ENCODE measurements at places on chromosomes 7 and 10.

DNA sequence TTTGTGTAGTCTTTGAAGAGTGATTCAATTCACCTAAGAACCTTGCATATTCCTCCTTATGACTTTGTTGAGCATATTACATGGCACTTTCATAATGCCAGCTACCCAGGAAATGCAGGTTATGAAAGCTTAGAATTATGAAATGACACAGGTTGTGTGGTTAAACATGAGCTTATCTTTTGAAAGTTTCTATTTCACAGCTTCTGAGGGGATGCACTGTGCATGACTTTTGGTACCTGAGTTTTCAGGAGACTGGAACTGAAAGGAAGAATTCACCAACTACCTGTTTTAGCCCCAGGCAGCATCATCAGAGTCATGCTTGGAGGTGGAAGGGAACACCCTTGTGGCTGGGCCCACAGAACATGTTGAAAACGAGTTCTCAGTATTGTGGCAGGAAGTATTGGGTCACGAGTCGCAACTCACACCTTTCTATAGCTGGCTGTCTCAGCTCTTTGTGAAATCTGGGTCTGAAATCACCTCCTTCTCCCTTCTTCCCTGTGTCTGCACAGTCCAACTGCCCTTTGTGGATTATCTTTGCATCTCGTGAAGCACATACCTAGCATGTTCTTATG lies 228.2 kb downstream of the PTEN start:
- no peak for DNase-seq

- no peak for DNase-seq
Measured at GRCh38 chr10:119098576-119098975, 5.3 kb upstream of the DENND10 start.

GRCh38 chr7:37930226-37930948 lies 9.9 kb downstream of the EPDR1 start:
- DNase-seq: no peak

DNA sequence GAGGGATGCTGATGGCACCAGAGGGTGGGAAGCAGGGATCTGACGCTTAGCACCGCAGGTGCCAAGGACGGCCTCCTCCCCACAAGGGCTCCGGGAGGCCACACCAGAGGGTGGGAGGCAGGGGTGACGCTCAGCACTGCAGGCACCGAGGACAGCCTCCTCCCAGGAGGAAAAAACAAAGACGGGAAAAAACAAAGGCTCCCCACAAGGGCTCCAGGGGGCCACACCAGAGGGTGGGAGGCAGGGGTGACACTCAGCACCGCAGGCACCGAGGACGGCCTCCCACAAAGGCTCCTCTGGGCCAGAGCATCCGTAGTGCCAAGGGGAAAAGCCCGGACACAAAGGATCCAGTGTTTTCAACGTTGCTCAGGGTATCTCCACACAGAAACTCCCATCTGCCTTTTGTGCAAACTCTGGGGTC lies 25.6 kb downstream of the DIP2C start:
- peak; percentile 77 for DNase-seq

DNA sequence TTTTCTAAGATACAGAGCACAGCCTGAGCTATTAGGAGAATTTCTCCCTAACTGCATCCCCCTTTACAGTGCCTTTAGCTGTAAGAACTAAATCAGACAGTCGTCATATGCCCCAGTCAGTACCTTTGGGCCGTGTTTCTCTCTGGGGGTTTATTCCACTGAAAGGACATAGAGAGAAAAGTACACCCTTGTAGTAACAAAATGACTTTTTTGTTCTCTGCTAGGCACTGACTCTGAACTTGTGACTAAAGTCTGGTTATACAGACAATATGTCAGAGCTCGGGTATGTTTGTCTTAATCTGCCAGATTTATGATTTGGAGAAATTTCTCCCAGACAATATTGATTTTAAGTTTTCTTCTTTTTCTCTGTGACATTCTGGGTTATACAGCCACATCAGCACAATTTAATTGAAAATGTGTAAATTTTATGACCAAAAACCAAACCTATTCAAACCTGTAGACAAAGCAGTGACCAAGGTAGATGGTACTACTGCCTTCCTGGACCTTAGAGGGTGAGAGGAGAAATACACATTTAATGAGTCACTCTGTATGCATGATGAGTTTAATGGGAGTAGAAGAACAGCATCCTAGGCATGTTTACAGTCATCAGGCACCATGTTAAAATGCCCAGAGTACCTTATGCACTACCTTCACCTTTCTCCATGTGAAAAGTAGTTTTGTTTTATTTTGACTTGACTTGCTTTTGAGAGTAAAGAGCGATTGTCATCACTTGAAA lies 156.1 kb upstream of the PLXDC2 start:
- DNase-seq: no peak

- no peak for DNase-seq
Measured at GRCh38 chr7:122383934-122384333, 79.4 kb upstream of the FEZF1 start.

- DNase-seq: peak; percentile 67
Measured at GRCh38 chr7:158414486-158414961, 173.1 kb downstream of the PTPRN2 start.

GRCh38 chr10:50510517-50511473 lies 113.0 kb downstream of the SGMS1 start:
- no peak for DNase-seq

DNA sequence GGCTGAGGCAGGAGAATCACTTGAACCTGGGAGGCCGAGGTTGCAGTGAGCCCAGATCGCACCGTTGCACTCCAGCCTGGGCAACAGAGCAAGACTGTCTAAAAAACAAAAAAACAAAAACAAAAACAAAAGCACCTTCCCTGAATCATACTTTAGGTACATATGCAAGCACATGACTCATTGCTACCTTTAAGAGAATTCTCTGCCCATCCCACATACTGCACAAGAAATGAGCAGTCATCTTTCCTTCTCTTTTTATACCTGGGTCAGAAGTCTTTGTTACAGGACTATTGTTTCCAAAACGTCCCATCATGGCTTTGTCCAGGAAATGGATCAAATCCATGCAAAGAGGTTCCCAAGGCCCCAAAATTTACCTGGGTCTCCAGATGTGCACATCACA lies 21.5 kb upstream of the AKR1B10 start:
- no peak for DNase-seq

DNA sequence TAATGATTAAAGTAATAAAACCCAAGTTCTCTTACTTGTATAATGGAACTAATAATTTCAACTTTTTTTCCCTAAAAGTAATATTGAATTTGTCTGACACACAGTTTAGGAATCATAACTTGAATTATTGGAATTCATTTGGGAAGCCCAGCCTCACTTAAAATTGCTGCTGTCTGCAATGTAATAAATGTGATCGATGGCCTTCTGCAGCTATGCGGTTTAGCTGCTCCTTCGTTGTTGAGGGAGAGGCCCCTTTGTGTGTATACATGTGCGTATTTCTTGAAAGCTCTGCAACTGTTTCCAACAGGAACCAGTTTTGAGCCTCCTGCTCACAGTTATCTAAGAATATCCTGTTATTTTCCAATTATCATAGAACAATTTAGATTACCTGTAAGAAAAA lies 152.5 kb downstream of the AKR1D1 start:
- no peak for DNase-seq
